ENCODE measurements at places on chromosomes 3 and 15. TPM values are rescaled to one million over a fixed set of nuclear protein-coding genes. Genes with fewer than 3 reads are reported as not detected.

DNA sequence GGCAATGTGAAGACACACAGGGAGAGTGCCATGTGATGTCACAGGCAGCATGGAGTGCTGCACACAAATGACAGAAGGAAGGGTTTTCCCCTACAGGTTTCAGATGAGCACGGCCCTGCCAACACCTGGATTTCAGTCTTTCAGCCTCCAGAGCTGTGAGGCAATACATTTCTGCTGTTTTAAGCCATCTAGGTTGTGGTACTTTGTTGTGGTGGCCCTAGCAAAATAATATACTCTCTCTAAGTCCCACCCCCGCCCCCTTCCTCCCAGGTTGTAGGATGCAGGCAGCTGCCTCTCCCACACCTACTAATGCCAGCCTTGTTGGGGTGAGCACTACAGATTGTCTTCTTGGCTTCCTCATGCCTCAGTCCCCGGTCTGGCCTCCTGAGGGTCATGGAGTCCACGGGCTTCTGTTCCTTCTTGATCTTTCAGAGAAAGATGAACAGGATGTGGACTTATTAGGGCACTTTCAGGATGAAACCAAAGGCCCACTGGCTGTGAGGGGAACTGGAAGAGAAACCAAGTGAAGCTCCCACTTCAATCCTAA lies 180.0 kb downstream of the CD47 start:
- DNase-seq, result no peak

DNA sequence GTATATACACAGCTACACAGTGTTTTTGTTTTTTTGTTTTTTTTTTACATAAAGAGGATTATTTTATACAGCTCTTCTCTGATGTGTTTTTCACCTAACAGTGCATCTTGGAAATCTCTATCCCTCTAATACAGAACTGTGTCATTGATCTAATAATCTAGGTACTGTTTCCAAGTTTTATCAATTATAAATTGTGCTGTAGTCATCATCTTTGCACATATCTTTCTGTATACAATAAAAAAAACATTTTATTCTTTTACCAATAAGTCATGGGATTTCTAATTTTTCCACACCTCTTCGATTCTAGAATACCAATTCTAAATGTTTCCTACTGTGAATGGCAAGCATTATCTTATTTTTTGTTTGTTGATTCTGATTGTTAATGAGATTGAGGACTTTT lies 1.7 kb upstream of the PLSCR2 start:
- DNase-seq, result no peak

GRCh38 chr3:31755926-31756658 lies 223.4 kb downstream of the STT3B start:
- no peak for DNase-seq

Gene RGMA
- not detected for total RNA-seq

Gene CCRL2
- total RNA-seq, result not detected

Measured in HepG2 (cell line).